T-cell (primary cell): ENCODE measurements at places on chromosomes 11 and 22.

DNA sequence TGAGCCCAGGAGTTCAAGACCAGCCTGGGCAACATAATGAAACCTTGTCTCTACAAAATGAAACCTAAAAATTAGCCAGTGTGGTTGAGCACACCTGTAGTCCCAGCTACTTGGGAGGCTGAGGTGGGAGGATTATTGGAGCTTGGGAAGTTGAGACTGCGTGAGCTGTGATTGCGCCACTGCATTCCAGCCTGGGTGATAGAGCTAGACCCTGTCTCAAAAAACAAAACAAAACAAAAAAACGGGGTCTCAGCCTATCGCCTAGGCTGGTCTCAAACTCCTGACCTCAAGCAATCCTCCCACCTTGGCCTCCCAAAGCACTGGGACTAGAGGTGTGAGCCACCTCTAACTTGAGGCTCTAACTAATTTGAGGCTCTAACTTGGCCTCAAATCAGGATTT is 13.6 kb downstream of the PPIL2 start:
- no peak for DNase-seq
- no peak overlapping the region for H3K27ac ChIP-seq
- H3K36me3 ChIP-seq, result peaks cover 44% of the 10 kb centered on the region
- no peaks in the 10 kb centered on the region for H3K27me3 ChIP-seq
- no peaks in the 10 kb centered on the region for H3K4me1 ChIP-seq
- H3K4me3 ChIP-seq, result no peak overlapping the region

DNA sequence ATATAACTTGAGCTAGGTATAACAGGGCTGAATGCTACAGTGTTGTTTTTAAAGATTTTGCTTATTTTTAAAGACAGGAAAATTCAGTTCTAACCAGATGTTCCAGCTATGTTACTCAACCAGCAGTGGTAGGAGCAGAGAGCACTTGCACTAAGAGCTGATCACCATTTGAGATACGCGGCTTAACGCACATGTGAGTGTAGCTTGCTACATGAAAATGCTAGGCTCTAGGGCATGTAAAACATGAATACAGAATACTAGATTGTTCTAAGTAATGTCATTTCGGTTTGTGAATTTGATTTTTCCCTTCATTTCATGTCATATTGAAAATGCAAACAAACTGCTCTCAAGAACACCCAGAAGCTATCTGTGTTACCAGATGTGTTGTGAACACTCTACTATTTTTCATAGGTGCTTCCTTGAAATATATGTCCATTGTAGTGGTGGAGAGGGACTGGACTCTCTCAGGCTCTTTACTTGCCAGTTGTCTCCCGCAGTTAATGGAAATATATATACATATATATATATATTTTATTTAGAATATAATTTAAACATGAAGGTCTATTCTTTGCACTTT is 10.8 kb upstream of the TECTA start:
- H3K4me1 ChIP-seq, result no peaks in the 10 kb centered on the region
- no peak overlapping the region for H3K4me3 ChIP-seq
- H3K36me3 ChIP-seq, result peaks cover 10% of the 10 kb centered on the region
- H3K27me3 ChIP-seq, result no peaks in the 10 kb centered on the region
- no peak overlapping the region for H3K27ac ChIP-seq

DNA sequence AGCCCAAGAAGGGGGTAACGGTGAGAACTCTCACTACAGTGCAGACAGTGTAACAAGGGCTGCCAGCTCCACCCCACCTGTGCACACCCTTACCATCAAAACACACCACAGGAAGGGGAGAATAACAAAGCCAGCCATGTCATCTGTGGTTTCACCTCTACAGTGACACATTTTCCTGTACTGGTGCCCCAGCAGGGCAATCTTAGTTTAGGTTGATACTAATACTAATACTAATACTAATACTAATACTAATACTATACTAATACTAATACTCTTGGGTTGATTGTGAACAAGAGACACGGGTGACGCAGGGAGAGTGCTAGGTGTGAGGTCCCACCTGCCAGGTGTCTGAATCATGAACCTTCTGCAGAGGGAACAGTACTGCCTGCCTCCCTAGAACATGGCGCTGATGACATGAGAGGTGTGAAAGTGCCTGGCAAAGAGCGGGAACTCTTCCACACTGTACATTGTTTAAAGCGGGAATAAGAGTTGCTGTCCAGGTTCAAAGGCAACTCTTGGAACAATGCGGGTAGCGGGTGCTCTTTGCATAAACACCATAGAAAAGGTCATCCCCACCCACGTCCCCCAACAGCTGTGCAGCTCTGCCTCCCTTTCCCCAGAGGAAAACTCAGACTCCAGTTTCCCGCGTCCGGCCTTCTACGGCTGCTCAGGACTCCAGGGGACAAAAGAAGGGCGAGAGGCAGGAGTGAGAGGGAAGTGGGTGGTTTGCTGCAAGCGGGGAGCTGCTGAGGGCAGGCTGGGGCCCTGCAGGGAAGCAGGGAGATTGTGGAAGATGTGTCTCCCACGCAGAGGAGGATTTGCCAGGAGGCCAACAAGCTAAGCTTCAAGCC is 25.0 kb upstream of the TMPRSS4 start:
- H3K4me1 ChIP-seq, result peaks cover 36% of the 10 kb centered on the region
- no peak overlapping the region for H3K4me3 ChIP-seq
- peak overlapping the region; percentile 76 for H3K27ac ChIP-seq
- H3K27me3 ChIP-seq, result no peaks in the 10 kb centered on the region

- H3K36me3 ChIP-seq, result no peaks in the 10 kb centered on the region
- H3K27me3 ChIP-seq, result peaks cover 9% of the 10 kb centered on the region
- no peak overlapping the region for H3K27ac ChIP-seq
- no peak for DNase-seq
- H3K4me3 ChIP-seq, result no peak overlapping the region
- no peaks in the 10 kb centered on the region for H3K4me1 ChIP-seq
Observed at GRCh38 chr22:47381240-47381639, 618.8 kb downstream of the TBC1D22A start.

GRCh38 chr11:117562136-117562535 is 234.5 kb downstream of the CEP164 start:
- peaks cover 32% of the 10 kb centered on the region for H3K27me3 ChIP-seq
- no peaks in the 10 kb centered on the region for H3K4me1 ChIP-seq
- H3K27ac ChIP-seq, result no peak overlapping the region
- DNase-seq, result no peak
- H3K4me3 ChIP-seq, result no peak overlapping the region
- no peaks in the 10 kb centered on the region for H3K36me3 ChIP-seq
